ENCODE measurements at places on chromosomes 3 and 15.

GRCh38 chr15:40843261-40843884 is 475 bp upstream of the SPINT1 start:
- no peak for DNase-seq

DNA sequence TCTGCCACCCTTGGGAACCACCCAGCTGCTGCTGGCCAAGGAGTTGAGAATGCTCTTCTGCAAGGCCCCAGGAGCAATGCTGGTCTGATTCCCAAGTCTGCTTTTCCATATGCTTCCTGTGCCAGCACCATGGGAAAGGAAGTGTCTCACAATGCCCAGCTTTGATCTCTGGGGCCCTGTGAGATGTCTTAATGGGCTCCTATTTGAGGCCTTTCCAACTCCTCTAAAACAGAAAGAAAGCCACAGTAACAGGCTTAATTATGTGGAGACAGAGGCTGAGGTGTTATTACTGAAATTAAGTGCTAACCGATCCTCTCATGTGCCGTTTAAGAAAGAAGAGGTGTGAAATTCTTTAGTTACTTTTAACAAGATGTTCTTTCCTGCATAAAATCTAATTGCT is 4.5 kb downstream of the EOGT start:
- DNase-seq: no peak

- DNase-seq: peak; percentile 21
Observed at GRCh38 chr15:77658304-77658703, 25.6 kb upstream of the LINGO1 start.

- no peak for DNase-seq
Observed at GRCh38 chr15:81088470-81089013, 45.5 kb upstream of the CFAP161 start.

GRCh38 chr15:70088455-70088854 is 9.3 kb downstream of the TLE3 start:
- no peak for DNase-seq

GRCh38 chr15:74826364-74826819 is at the start of gene CPLX3:
TSS of gene CPLX3 (plus strand) at chr15:74826627. CDS start at chr15:74826704, 77 bp downstream.
- no peak for DNase-seq

- DNase-seq: no peak
Observed at GRCh38 chr3:131328721-131329120, 52.9 kb upstream of the NUDT16 start.

- DNase-seq: no peak
Observed at GRCh38 chr3:37907906-37908305, 46.2 kb downstream of the CTDSPL start.

- DNase-seq: no peak
Observed at GRCh38 chr3:32452009-32452408, 50.6 kb downstream of the CMTM6 start.

DNA sequence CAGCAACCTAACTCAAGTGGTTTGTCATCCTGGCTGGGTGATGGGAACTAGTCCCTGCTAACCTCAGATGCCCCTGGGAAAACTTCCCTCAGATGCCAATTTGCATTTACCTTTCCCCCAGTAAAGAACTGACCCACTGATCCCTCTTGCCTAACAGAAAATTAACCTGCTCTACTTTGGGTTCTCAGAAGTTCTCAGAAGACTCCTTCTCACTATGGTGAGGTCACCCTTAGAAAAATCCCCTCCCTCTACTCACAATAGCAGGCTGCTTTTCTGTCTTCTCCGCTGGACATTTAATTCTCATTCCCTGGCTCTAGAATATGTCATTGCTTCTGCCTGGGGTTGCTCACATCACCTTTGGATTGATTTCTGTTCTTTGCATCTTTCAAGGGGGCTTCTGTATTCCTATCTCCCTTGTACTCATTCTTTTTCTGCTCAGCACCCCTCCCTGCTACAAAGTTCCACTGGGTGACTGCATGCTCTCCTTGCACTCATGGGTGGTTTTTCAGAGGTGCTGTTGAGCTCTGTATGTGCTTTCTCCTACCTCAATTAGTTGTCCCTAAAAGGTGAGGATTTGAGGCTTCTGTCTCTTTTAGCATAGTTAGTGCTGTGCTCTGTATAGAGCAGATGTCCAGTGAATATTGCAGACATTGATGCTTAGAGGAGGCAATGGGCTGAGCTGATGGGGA is 869 bp downstream of the PLA1A start:
- DNase-seq: no peak

- DNase-seq: no peak
Observed at GRCh38 chr15:70586241-70586640, 177.1 kb downstream of the UACA start.

GRCh38 chr15:51252671-51253070 is 85.7 kb downstream of the CYP19A1 start:
- DNase-seq: no peak

DNA sequence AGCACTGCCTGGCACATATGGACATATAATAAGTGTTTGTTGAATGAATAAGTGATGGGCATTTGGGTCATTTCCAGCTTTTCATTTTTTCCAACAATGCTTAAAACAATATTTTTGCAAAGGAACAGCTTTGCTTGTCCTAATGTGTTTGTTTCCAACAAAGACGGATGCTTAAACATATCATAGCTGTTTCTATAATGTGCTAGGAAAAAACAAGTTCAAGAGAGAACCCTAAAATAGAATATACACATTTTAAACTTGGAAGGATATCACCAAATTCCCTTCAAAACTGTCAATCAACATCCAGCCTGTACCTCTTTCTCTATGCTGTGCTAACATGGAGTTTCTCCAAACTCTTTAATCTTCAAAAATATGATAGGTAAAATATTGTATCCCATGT is 224.5 kb upstream of the WNT5A start:
- no peak for DNase-seq

DNA sequence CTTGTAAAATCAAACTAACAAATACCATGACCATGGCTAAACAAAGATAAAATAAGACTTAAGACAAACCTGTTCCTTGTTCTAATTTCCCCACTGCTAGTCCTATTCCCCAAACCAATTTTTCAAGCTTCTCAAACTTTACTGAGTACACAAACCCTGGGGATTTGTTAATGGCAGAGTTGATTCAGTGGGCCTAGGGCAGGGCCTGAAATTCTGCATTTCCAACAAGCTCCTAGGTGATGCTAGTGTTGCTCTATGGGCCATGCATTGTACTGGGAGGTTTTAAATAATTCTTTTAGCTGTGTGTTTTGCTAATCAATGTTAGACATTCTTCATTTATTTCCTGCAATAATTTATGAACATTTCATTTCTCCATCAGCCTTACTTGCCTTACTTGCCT is 13.3 kb upstream of the CCR9 start:
- no peak for DNase-seq

GRCh38 chr3:190721330-190721729 is 141.2 kb downstream of the GMNC start:
- DNase-seq: no peak

DNA sequence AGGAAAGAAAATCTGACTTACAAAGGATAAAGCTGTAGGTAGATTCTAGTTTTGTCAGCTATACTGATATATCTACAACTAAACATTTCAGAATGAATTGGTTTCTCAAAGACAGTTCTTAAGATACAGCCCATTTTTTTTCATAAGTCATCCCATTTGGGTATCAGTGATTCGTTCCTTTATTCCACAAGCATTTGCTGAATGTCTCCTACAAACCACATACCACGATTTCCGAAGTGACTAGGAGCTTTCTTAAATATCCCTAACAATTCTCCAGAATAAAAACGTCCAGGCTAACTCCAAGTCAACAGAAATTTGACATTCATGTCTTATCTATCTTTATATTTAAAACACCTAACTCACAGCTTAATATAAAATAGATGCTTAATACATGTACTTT is 59.8 kb downstream of the TP53BP1 start:
- no peak for DNase-seq

DNA sequence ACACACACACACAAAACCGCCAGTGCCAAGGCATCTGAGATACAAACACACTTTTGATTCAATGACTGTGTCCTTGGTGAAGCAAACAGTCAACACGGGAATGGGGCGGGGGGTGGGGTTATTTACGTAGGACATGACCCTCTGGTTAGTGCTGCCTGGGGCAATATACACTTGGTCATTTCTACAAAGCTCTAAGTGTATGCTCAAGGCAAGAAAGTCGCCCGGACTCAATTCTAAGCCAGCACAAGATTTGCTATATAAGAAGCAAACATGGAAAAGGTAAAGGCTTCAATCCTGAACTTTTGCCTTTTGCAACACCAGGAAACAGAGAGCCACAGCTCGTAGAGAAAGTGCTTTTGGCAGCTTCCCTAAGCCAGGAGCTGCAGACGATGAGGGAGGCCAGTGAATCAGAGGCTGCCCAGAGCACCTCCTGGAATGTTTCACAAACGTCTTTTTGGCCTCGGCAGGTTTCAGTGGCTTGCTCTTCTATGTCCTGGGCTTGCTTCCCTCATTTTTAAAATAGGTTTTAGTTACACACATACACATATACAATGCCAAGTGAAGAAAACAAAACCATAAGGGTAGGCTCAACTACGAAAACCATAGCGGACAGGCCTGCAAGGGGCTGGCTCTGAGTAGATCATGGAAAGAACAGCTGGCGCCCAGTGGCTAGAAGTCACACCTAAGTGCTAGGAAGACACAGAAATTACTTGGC is 73.6 kb downstream of the TM4SF4 start:
- DNase-seq: no peak

DNA sequence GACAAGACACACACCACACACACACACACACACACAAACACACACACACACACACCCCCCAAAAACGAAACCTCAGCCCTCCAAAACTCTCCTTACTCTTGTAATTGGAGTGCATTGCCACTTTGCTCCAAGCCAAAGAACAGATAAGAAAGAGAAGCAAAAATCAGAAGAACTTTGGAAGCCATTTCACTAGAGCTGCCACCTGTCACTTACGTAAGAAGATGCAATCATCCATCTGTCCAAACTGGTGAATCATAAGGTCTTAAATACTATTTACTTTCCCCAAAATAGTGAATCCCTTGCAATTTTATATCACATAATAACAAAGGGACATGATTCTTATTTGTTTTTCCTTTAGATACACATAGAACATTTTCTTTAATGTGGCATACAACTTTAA is 285.4 kb downstream of the ZBTB20 start:
- no peak for DNase-seq

GRCh38 chr3:63974451-63974850 is 48.8 kb downstream of the PSMD6 start:
- no peak for DNase-seq

- no peak for DNase-seq
Observed at GRCh38 chr3:132029182-132029902, 5.5 kb downstream of the CPNE4 start.

DNA sequence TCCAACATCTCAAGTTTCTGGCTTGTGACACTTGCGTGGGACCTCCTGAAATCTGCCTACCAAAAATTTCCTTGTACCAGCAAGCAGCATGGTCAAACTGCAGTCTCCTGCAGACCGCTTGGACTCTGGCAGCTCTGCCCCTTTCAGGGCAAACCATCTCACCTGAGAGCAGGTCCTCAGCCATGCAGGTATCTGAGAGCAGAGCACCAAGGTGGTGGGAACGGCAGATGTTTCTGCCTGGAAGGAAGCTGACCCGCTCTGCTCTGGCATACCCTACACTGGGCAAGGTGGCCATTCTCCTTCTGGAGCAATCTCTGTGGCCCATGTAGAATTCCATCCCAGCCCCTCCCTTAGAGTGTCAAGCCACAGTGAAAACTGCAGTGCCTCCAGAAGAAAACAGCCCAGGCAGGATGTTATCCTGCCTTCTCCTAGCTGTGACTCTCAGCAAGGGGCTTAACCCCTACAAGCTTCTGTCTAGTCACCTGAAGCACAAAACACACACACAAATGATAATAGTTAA is 21.6 kb downstream of the MESD start:
- DNase-seq: no peak

GRCh38 chr3:150271591-150271960 is 136.5 kb upstream of the TSC22D2 start:
- DNase-seq: no peak

GRCh38 chr3:40780291-40780924 is 255.6 kb downstream of the ZNF621 start:
- peak; percentile 82 for DNase-seq

DNA sequence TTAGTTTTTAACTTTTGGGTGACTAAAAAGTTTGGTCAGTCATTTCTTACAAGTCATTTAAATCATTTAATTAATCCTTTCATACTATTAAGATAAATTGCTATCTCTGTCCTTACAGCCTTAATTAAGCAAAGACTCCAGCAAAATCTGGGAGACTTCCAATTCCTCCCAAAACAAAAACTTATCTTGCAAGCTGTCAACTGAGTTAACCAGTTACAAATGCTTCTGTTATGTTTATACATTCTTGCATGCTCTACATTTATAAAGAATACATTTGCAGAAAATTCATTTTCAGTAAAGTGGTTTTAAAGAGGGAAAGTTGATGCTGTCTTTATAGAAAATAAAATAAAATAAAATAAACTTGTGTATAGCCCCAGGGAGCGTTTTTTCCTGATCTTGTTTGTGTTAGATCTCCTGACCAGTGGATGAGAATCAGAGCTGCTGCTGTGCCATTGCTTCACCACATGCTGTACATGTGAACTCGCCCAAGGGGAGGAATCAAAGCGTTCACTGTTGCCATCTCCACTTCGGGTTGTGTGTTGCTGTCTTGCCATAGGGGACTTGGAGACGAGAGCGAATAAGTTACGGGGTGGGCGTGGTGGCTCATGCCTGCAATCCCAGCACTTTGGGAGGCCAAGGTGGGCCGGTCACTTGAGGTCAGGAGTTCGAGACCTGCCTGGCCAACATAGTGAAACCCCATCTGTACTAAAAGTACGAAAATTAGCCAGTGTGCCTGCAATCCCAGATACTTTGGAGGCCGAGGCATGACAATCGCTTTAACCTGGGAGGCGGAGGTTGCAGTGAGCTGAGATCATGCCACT is 5.5 kb downstream of the CCR4 start:
- no peak for DNase-seq

DNA sequence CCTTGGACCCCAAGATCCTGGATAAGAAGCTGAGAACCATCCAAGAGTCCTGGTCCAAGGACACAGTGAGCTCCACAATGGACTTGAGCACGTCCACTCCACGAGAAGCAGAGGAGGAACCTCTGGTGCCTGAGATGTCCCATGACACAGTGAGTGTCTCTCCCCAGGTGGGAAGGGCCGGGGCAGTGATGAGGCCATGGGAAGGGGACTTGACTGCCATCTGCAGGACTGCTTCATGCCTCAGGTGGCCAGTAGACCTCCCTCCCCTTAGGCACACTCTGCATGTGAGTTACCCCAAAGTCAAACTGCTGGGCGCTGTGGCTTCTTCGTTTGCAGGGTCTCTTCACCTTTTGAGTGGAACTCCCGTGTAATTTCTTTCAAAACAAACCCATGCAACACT is 59.7 kb downstream of the CCDC33 start:
- DNase-seq: no peak

DNA sequence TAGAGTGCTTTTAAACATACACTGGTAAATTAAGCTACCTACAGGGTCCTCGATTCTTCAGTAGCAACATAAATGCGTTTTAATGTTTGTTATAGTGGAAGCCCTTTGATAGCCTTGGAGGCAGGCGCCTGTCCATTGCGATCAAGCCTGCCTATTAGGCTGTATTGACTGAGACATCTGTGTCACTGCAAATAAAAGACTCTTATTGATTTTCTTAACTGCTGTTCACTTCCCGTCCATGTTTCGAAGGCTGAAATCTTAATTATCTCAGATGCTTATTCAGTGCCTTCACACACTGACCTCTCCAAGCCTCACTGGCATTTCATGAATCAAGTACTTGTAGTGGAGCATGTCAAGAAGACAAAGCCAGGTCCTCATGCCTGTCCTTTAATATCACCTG is 51.1 kb downstream of the MAP2K5 start:
- DNase-seq: no peak
